ENCODE measurements at places on chromosomes 12 and 14. TPM values are rescaled to one million over a fixed set of nuclear protein-coding genes. Genes with fewer than 3 reads are reported as not detected.

Gene SLC16A7
- 7.4 TPM for total RNA-seq

Gene LRRC10
- not detected for total RNA-seq

Gene PRIMA1
- not detected for total RNA-seq

Gene FITM1
- under 0.01 TPM for total RNA-seq

Gene DHRS2
- total RNA-seq, result not detected

Gene IFNG-AS1
- not detected for total RNA-seq

Gene TCTN2
- 4.6 TPM for total RNA-seq

Gene LRRIQ1
- total RNA-seq, result 0.65 TPM

Gene TEX22
- 0.15 TPM for total RNA-seq

Gene A2M
- total RNA-seq, result 3.5 TPM

Gene APOF
- total RNA-seq, result not detected

Gene CMA1
- total RNA-seq, result not detected
